Jurkat, Clone E6-1 (cell line): ENCODE measurements at places on chromosomes 3 and 15.

- no peak for DNase-seq
Observed at GRCh38 chr3:157082305-157082982, 77.5 kb downstream of the CCNL1 start.

GRCh38 chr3:83515123-83515522, 1443.7 kb upstream of the CADM2 start:
- DNase-seq, result no peak

GRCh38 chr3:58102390-58102750, 94.1 kb downstream of the FLNB start:
- no peak for DNase-seq

DNA sequence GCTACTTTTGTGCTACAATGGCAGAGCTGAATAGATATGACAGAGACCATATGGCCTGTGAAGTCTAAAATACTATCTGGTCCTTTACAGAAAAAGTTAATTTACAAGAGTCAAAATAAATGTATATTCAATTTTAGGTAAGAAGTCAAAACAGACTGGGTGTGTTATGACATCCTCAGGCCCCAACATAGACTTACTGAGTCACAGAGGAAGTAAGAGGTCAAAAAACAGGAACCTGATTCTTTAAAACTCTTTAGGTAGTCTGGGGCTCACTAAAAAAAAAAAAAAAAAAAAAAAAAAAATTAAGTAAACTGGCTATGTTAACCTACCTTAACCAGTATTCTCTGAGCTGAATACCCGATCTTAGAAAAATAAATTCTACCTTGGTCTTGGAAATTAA, 13.1 kb downstream of the DNAAF4 start:
- DNase-seq, result no peak
